ENCODE measurements at places on chromosomes 4 and X. TPM values are rescaled to one million over a fixed set of nuclear protein-coding genes. Genes with fewer than 3 reads are reported as not detected.

Gene YIPF7
- not detected for total RNA-seq

Gene EGF
- total RNA-seq: 10.3 TPM

Gene TRPC3
- 2.3 TPM for total RNA-seq

Gene CSAG3
- 3.3 TPM for total RNA-seq

Gene JADE3
- 5.6 TPM for total RNA-seq

Gene RPL34
- 1,239 TPM for total RNA-seq

Gene GAR1
- total RNA-seq: 4.1 TPM

Gene ZGRF1
- total RNA-seq: 10.4 TPM

Data from H4 (cell line).